GM12864 (cell line): ENCODE measurements at places on chromosomes 12 and 14.
A peak's percentile ranks its signal among the peaks of the same experiment; 100 is the strongest.

GRCh38 chr12:68236421-68237059 is 10.9 kb upstream of the IL26 start:
- peak; percentile 46 for DNase-seq

- no peak for DNase-seq
Measured at GRCh38 chr12:118472940-118473339, 96.6 kb downstream of the SUDS3 start.

DNA sequence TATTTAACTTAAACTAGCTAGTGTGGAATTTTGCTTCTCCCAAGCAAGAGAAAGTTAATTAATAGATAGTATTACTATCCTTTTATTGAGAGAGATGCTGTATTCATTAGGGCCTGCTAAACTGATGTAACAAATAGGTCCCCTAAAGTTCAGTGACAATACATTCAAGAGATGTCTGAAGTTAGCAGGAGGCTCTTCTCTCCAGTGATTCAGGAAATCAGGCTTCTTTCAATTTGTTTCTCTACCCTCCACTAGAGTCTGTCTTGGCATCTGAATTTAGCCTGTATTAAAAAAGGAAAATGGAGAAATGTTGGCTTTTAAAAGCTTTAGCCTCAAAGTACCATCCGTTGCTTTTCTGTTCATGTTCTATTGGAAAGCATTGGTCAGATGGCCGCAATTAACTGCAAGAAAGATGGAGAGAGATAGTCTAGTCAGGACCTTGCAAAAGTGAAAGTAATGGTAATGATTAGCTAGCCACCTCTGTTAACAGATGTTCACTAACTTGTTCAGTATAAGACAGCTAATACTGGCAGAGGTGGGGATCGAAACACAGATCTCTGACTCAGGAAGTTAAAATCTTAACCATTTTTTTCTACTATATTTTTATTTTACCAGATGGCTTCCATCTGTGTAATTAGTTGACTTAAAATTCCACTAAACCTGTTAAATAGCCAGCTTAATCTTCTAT is 786.8 kb downstream of the TMTC2 start:
- DNase-seq, result no peak

GRCh38 chr12:41228066-41228820 is 40.1 kb downstream of the PDZRN4 start:
- DNase-seq, result no peak

GRCh38 chr12:67677166-67677565 is 28.6 kb downstream of the DYRK2 start:
- DNase-seq, result no peak

- DNase-seq, result no peak
Measured at GRCh38 chr12:58557661-58558060, 362.6 kb downstream of the LRIG3 start.

GRCh38 chr12:57095440-57095839 is 6.5 kb downstream of the NAB2 start:
- no peak for DNase-seq

- no peak for DNase-seq
Measured at GRCh38 chr12:123351349-123351748, 13.3 kb downstream of the SBNO1 start.

DNA sequence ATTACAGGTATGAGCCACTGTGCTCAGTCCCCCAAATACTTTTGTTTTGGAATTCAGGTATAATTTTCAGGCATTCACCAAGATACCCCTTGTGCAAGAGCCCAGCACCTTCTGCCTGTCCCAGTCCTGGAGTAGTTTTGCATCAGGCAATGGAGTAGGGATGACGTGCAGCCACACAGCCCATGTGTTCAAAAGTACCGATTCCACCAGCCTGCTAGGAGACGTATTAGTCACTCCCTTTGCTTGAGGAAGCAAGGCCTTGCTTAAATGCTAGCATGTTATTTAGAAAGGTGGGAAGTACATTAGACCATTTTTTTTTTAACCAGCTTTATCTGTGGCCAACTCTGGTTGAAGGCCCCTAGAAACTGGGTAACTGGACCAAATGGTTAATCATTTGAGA is 15.0 kb upstream of the GALNT16 start:
- no peak for DNase-seq

DNA sequence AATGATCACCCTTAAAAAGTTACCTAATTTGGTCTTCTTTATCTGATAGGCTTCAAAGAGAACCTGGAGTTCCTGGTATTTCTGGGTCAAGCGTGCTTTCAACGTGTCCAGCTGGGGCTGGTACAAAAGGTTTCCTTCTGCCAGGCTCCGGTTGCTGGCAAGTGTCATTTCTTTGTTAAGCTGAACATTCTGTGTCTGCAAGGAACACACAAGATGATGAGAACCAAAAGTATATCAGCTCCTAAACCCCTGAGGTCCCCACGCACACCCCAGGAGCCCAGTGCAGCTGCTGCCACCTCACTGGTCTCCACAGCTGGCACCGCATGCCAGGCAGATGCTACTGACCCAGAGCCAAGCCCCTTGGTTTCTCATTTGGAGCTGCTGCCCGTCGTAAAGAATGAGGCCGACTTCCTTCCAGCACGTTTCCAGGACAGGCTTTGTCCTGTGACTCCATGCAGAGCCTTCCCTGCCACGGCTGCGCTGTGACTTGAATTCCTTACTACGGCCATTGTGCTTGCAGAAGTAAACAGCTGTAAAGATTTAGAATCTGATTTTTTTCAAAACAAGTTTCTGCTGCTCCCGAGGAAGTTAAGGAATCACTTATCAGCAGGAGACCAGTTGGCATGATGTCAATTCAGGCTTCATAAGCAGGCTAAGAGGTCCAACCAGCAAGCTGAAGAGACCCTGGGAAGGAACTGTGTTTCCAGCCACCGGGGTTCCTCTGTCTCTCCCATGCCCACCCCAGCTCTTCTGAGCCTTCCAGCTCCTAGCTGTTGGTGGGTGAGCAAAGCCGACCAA is 24.9 kb downstream of the VPS37B start:
- no peak for DNase-seq

- DNase-seq, result no peak
Measured at GRCh38 chr12:13209436-13210235, 13.1 kb downstream of the EMP1 start.

- DNase-seq, result no peak
Measured at GRCh38 chr12:49049566-49050224, 10.9 kb downstream of the KMT2D start.

DNA sequence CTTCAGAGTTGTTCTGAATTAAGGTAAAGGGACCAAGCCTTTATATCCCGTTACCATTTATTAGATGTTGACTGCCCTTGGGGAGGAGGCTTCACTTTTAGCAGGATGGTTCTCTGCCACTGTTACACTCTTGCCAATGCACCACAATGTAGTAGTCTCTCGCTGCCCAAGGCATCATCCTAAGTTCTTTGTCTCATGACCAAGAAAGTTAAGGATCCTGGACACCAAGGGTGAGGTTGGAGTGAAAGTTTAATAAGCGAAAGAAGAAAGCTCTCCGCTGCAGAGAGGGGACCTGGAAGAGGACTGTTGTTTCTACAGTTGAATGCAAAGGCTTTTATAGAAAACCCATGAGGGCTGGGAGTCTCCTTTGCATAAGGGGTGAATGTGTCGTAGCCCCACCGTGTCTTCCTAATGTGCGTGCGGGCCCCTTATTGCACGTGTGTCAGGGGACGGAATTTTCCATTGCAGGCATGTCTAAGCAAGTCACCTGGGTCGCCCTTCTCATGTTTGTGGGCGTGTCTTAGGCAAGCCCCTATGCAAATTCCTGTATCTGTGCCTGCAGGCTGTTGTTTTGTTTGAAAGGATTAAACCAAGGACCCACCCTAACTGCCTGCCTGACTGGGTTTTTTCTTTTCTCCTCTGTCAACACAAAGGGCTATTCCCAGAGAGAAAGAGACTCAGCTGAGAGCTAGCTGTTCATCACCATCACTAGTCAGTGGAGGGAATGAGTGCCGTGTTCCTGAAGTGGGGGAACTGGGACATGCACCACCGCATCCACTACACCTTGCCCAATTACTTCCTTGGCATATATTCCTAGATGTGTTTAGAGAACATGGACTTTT is 17.6 kb upstream of the RNASE1 start:
- DNase-seq, result no peak

DNA sequence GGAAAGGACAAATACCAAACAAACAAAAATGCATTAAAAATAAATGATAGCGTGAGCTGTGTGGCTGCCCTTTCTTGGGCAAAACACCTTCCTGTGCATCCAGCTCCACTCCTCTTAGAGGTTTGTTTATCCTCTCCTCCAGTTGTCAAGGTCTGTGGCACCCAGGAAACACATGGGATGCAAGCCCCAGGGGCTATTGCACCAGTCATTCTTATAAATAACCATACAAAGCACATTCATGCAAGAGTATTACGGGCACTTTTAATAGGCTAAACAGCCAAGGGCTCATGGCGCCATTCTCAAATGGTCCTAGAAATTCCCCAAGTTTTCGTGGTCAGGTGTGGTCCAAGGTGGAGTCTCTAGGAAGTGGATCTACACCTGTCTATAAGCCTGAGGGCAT is 257.0 kb downstream of the DPF3 start:
- DNase-seq, result no peak
